ENCODE measurements at places on chromosomes 7 and 10. TPM values are rescaled to one million over a fixed set of nuclear protein-coding genes. Genes with fewer than 3 reads are reported as not detected.

CALHM3 gene
- not detected for total RNA-seq

PODXL gene
- total RNA-seq, result 1.2 TPM

MYH16 gene
- not detected for total RNA-seq

GAD2 gene
- total RNA-seq, result not detected

ITGA8 gene
- total RNA-seq, result 5.8 TPM

CYCS gene
- total RNA-seq, result 24.3 TPM

AGBL3 gene
- 0.83 TPM for total RNA-seq

STAG3 gene
- total RNA-seq, result 1.6 TPM

PON3 gene
- not detected for total RNA-seq

TNS3 gene
- total RNA-seq, result 27.5 TPM

PRSS37 gene
- not detected for total RNA-seq

SEMA4G gene
- total RNA-seq, result 2.3 TPM

LIPJ gene
- not detected for total RNA-seq

AP3M1 gene
- 37.1 TPM for total RNA-seq

TAS2R5 gene
- 1.7 TPM for total RNA-seq

SGCE gene
- total RNA-seq, result 87.5 TPM

CTBP2 gene
- total RNA-seq, result 78.1 TPM

AGAP5 gene
- total RNA-seq, result 4.1 TPM

CCSER2 gene
- total RNA-seq, result 38.5 TPM

SLC37A3 gene
- total RNA-seq, result 58.4 TPM

HGF gene
- 80.7 TPM for total RNA-seq

TES gene
- 62.0 TPM for total RNA-seq

Measured in smooth muscle cell of trachea (primary cell).